T-helper 2 cell (primary cell): ENCODE measurements at places on chromosomes 6 and 20.

DNA sequence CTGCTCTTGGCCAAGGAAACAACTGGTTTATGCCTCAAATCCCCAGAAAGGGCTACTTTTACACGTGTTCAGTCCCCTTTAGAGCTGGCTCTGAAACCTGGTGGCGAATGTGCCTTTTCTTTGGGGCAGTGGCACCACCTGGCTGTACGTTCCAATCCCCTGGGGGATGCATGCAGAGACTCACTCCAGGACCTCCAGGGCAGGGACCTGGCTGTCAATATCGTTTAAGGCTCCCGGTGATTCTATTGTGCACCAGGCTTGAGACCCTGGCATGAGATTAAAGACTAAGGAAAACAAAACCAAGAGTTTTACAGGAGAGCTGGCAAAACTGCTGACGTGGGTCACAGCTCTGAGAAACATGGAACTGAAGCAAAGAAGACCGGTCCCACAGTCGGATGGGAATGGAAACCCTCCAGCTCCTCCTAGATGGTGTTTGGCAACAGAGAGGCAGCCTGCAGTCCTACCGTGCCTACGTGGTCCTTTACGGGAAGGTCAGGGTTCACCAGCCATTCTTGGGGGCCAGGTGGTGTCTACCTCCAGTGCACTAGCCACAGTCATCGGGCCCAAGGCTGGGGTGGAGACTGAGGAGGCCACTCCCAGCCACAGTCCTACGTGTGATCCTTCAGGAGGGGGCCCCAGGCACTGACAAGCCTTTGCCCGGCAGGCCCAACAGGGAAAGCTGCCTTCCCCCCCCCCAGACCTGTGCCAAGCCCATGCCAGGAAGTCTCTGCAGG is 203.3 kb upstream of the CST7 start:
- DNase-seq, result no peak

DNA sequence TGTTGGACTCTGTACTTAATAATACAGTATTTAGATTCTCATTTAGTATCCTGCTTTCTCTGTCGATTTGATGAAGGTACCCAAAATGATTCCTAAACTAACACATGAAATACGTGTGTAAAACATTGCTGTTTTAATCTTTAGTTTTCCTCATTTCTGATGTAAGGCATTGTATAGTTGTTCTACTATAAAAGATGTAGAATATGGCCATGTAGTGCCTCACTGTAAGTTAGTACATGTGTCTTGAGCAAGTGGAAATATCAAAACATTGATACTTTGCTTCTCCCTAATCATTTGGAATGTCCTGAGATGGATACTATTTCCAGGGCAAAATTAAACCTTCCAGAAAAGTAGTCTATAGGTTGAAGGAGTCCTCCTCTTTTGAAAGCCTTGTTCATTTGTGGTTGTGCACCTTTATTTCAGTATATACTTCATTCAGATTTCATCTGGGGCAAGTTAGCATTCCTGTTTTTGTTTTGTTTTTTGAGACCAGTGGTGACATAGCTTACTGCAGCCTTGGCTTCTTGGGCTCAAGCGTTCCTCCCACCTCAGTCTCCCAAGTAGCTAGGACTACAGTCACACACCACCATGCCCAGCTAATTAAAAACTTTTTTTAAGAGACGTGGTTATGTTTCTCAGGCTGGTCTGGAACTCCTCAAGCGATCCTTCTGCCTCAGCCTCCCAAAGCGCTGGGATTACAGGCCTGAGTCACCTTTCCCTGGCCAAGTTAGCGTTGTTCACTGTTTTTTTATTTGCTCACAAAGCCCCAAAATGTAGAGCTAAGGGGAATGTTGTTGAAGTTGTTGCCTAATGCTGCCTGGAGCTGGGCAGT is 11.6 kb downstream of the SRSF3 start:
- DNase-seq, result no peak

DNA sequence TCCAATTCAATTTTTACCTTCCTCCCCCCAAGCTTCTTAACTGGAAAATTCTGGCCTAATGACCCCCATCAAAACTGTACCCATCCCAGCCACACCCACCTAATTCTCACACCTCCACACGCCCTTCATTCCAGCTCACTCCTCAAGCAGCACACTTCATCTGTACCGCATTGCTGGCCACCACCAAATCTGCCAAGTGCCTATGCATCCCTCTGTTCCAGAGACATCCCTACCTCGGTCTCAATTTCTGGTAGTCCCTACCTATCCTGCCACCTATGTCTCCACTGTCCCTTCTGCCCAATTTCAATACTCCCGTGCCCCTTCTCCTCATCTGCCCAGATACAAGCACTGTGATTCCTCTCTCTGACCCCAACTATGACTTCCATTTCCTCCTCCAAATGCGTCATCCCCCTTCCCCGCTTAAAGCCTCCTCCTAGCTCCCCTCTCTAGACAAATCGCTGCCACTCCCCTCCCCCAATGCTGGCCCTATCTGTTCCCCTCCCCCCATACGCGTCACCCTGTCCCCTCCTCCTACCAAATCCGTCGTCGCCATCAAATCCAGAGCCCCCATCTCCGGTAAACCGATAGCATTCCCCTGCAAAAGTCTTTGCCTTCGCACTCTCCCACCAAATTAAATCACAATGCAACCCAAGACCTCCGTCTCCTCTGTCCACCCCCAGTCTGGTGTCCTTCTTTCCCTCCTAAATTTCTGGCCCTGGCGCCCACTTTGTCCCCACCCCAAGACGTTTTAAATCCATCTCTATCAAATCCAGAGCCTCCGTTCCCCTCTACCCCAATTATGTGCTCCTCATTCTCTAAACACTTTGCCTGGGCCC is 1.2 kb downstream of the MTCH1 start:
- DNase-seq, result peak; percentile 36

- DNase-seq, result no peak
Observed at GRCh38 chr20:62011403-62011790, 54.3 kb downstream of the TAF4 start.

DNA sequence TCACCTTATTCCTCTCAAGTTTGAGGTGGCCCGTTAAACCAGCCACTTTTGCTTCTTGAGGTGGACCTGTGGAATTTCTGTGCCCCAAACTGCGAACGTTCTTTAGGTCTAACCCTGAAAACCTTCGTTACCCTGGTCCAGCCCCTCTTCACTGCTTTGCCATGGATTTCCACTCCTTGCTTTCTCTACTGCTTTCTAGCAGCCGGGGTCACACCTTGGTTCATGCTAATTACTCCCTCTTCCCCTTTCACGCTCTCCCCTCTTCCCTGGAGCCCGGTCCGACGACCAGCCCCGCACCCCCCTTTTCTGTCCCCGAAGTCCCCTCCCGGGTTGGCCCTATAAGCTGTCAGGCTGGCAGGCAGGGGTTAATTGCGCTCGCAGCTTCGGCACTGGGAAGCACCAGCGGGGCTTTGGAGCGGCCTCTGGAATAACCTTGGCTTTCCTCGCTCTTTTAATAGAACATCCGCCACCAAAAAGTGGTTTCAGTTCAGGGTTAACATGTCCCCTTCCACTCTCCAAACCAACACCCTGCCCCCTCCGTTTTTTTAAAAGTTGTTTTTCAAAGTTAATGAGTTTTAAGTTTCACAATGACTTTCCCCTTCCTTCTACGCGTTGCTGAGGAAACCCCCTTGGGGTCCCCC is 1.4 kb upstream of the HIVEP1 start:
- no peak for DNase-seq

- peak; percentile 5 for DNase-seq
Observed at GRCh38 chr20:11891077-11891775, 26.5 kb upstream of the BTBD3 start.

DNA sequence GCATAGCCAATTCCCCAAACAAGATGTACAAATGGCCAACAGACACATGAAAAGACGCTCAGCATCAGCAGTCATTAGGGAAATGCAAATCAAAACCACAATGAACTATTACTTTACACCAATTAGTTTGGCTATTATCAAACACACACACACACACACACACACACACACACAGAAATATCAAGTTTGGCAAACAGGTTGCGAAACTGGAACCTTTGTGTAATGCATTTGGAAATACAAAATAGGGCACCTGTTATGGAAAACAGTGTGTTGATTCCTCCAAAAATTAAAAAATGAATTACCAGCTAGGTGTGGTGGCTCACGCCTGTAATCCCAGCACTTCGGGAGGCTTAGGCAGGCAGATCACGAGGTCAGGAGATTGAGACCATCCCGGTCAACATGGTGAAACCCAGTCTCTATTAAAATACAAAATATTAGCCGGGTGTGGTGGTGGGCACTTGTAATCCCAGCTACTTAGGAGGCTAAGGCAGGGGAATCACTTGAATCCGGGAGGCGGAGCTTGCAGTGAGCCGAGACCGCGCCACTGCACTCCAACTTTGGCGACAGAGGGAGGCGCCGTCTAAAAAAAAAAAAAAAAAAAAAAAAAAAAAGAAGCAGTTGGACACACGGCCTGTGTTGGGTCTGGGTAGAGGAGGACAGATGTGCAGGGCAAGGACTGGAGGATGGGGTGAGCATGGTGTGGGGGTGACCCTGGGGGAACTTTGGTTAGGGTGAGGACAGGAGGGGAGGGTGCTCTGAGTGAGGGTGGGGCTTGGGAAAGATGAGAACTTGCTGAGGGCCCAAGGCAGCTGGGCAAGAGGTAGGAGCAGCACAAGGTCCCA is 23.8 kb downstream of the HLA-F start:
- DNase-seq, result no peak

- DNase-seq, result no peak
Observed at GRCh38 chr6:306641-307061, 14.4 kb downstream of the DUSP22 start.

DNA sequence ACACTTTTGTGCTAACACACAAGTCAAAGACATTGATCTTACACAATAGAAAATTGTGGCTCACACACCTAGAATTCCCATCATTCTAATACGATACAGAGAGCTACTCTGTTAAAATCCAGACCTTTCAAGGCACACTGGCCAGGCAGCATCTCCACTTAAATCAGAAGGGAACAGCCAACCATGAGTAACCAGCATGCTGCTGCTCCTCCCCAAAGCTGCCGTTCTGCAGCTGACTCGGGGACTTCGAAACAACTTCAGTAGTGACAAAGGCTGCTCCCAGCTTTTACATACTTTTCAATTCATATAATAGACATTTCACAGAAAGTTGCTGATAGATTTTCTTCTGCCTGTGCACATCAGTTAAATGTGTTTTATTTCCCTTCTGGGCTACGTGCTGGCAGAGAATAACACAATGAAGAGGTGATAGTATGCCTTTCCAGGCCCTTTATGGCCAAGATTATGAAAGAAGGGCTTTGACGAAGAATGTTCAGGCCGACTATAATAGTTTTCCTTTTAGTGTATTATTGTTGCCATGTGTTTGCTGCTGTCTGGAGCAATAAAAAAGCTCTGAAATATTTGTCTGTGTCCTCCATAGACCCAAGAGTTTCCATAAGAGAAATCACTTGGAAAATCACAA is 159.0 kb downstream of the GMDS start:
- DNase-seq, result no peak

GRCh38 chr6:82712826-82713225 is 349.2 kb downstream of the TPBG start:
- no peak for DNase-seq

- no peak for DNase-seq
Observed at GRCh38 chr6:113120224-113120581, 736.9 kb upstream of the MARCKS start.

DNA sequence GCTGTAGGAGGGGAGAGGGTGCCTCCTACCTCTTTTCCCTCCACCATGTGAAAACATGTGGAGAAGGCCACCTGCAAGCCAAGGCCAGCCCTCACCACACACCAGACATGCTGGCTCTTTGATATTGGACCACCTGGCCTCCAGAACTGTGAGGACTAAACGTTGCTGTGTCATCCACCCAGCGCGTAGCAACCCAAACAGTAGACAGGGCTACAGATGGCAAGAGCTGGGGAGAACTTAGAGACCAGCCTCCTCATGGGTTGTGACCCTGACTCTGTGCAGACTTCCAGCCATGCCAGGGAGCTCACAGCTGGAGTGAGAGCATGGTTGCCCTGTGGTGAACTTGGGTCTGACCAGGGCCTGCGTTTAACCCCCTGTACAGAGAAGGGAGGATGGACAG is 195.9 kb upstream of the CST7 start:
- no peak for DNase-seq

DNA sequence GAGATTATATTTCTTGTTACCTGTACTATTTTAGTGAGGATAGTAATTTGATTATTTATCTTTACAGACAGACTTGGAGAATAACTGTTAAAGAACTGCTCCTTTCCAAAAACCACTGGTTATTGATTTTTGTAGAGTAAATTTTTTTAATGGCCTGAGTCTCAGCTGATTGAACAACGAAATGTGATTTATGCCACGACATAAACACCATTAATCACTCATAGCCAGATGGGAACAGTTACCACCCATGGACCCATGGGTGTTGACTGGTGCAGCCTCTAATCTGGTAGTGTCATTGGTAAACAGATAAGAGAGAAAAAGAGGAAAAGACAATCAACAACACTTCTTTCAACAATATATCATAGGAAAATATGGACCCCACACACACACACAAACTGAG is 101.4 kb upstream of the BEND6 start:
- DNase-seq, result no peak

DNA sequence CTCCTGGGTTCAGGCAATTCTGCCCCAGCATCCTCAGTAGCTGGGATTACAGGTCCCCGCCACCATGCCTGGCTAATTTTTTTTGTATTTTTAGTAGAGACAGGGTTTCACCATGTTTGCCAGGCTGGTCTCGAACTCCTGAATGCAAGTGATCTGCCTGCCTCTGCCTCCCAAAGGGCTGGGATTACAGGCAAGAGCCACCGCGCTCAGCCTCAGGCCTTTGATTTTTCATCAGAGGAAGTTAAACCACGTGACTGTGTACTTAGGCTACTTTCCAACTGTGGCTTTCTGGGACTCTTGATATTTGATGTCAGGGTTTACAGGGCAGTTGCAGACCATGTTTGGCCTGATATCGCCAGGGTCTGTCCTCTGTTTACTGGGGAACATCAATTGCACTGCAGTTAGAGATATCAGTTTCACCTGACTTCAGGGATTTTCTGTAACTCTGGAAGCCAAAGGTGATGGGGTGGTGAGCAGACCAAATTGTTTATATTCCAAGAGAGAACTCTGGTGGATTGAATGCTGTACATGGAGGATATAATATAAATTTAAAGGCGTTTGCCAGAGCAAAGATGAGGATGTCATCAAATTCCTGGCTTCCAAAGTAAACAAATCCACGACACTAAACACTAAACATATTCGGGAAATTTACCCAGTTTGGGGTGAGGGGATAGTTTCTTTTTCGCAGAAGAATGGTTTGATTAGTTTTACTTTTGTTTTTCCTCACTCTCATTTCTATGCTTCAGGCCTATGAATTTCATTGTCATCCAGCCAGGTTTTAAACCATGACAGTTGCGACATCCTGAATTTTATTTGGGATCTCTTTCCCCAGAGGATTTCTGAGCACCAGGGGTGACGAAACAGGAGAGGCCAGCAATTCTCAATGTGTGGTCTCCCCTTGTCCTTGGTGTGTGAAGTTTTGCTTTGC is 4.2 kb downstream of the PSMF1 start:
- peak; percentile 24 for DNase-seq

GRCh38 chr20:34797012-34797995 is 28.1 kb downstream of the NCOA6 start:
- no peak for DNase-seq

- no peak for DNase-seq
Observed at GRCh38 chr6:135196739-135197510, 15.8 kb downstream of the MYB start.

DNA sequence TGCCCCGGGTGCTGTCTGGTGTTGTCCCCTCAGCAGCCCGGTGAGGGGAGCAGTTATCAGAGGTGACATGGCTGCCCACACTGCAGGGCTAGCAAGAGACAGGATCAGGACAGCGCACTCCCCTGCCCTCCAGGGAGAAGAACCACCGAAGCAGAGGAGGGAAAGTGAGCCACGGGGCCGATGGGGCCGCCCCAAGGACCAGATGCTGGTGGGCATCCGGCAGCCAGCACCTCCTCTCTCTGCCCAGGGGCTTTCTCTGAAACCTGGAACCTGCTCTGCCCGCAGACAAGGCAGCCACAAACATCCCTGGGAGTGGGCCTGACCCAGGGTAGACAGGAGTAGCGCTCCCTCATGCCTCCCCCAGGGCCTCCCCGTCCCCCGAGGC is 163.0 kb upstream of the CST7 start:
- DNase-seq, result no peak
